Esophagus squamous epithelium (tissue), 5 donors: ENCODE measurements at places on chromosomes 4 and X. TPM values are rescaled to one million over a fixed set of nuclear protein-coding genes. Genes with fewer than 3 reads are reported as not detected.

DNA sequence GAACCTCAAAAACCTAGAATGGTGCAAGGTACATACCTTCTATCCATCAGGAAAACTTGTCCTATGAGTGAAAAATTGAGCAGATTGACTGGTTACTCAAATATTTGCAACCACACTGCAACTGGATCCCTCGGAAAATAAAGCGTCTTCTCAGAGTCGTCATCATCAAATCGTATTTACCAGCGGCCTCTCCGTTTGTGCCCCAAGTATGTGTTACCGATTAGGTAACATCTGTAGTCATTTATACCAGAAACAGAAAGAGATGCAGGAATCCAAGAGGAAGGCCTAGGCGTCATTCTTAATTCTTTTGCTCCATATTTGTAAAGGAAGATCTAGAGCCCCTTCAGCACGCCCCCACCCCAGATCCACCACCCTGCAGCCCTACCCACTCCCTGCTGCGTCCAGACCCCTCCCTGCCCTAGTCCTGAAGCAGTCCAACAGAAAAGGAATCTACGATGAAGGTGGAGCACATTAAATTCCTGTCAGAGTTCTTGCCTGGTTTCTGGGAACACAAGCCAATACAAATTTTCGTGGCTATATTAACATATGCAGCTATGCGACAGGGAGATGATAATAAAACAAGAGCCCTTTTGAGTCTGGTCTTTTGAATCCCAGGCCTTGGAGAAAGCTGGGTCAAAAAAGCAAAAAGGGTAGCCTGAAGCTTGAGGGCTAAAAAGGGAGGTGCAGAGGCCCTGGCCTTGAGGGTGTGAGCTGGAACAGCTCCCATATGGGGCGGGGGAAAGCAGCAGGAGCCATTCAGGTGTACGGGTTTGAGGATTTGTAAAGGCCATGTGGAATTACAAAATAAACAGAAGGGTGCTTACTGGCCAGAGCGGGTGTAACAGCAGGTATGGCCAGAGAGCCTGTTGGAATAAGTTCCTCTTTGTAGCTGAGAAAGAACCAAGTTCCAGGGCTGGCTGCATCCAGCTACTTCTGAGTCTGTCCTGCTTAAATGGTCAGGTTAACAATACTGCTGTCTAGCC is 77.0 kb downstream of the ZNF827 start:
- H3K27me3 ChIP-seq = no peaks in the 10 kb centered on the region
- no peaks in the 10 kb centered on the region for H3K4me1 ChIP-seq
- H3K36me3 ChIP-seq = peaks cover 8% of the 10 kb centered on the region
- H3K27ac ChIP-seq = no peak overlapping the region

- no peak for DNase-seq
- no peaks in the 10 kb centered on the region for H3K4me1 ChIP-seq
- no peak overlapping the region for H3K27ac ChIP-seq
- no peak overlapping the region for H3K4me3 ChIP-seq
These were observed 429.3 kb downstream of the AFF2 start for GRCh38 chrX:148929686-148930085.

- no peaks in the 10 kb centered on the region for H3K4me1 ChIP-seq
- H3K27me3 ChIP-seq = no peaks in the 10 kb centered on the region
- H3K4me3 ChIP-seq = no peak overlapping the region
- no peak overlapping the region for H3K27ac ChIP-seq
These were observed 126.0 kb downstream of the TENM3 start for GRCh38 chr4:182369211-182369610.

- no peaks in the 10 kb centered on the region for H3K27me3 ChIP-seq
- no peaks in the 10 kb centered on the region for H3K4me1 ChIP-seq
- H3K27ac ChIP-seq = no peak overlapping the region
- H3K4me3 ChIP-seq = no peak overlapping the region
- no peak for DNase-seq
These were observed 34.7 kb downstream of the FRMPD3 start for GRCh38 chrX:107484002-107484726.

DNA sequence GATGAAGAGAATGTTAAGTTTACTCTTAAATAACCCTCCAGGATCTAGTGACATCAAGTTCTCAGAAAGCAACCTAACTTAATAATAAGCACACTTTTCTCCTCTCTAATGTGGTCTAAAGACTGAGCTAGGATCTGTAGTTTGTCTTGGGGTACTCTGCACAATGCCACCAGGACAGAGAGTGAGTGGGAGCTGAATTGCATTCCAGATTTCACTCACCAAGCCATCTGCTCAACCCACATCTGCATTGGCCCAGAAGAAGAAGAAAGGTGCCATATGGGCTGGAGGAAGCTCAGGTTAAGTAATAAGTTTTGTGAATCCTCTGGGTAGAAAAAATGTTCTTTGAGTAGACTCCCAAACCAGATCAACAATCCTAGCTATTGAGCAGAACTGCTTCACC is 384.6 kb downstream of the PPP3CA start:
- H3K36me3 ChIP-seq = no peaks in the 10 kb centered on the region
- H3K4me1 ChIP-seq = no peaks in the 10 kb centered on the region
- H3K27ac ChIP-seq = no peak overlapping the region
- DNase-seq = no peak
- H3K4me3 ChIP-seq = no peak overlapping the region

DNA sequence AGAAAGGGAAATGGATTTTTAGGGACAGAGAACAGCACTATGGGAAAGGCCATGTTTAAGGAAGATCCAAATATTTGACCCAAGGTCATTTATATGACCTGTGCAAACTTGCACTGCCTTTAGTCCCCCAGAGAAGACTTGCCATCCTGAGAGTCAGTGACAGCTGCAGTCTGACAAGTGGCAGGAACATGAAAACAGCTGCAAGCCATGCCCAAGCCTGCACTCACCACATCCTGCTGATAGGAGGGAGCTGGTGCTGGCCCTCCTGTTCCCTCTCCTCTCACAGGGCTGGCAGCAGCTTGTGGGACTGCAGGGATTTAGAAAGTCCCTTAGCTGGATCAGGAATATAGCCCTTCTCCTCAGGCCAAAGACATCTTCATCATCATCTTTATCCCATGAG is 187.7 kb downstream of the RAP1GDS1 start:
- DNase-seq = no peak
- no peak overlapping the region for H3K4me3 ChIP-seq
- no peaks in the 10 kb centered on the region for H3K4me1 ChIP-seq

DNA sequence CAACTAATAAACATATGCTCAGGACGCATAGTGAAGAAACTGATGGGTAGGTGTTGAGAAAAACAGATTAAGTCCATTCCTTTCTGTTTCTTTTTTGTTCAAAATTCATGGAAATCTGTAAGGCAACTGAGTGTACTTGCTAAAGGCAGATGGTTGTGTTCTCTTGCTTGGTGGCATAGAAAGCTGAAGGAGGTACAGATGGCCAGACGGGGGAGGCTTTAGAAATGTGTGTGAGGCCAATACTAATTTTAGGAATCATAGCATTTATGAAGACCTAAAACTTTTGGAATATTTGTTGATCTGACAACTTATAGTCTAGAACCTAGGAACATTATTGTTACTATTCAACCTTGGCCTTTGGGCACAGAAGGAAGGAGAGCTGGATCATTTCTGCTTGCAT is 56.8 kb upstream of the EMCN start:
- no peaks in the 10 kb centered on the region for H3K27me3 ChIP-seq
- no peaks in the 10 kb centered on the region for H3K36me3 ChIP-seq
- H3K4me1 ChIP-seq = no peaks in the 10 kb centered on the region

GRCh38 chrX:131791608-131792355 is 231.3 kb upstream of the STK26 start:
- no peaks in the 10 kb centered on the region for H3K4me1 ChIP-seq
- H3K27ac ChIP-seq = no peak overlapping the region

- H3K36me3 ChIP-seq = no peaks in the 10 kb centered on the region
- no peak overlapping the region for H3K27ac ChIP-seq
- no peak for DNase-seq
- H3K27me3 ChIP-seq = no peaks in the 10 kb centered on the region
- H3K4me1 ChIP-seq = peaks cover under 1% of the 10 kb centered on the region
These were observed 23.1 kb downstream of the ATP8A1 start for GRCh38 chr4:42633605-42634388.

DNA sequence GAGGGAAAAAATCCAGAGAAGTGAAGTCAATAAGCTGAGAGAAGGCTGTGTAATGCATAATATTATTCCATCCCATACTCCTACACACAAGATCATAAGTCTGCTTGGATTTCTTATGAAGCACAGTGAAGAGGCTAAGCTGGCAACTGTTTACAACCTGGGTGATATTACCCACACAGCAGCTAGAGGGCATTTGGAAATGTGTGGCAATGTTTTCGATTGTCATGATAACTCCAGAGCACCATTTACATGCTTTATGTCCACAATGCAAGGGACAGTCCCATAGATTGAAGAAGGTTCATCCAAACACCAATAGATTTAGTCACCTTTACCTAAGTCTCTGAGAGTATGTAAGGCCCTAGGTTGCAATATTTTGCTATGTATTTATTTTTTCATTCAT is 412.2 kb downstream of the PPP3CA start:
- H3K27me3 ChIP-seq = no peaks in the 10 kb centered on the region
- peaks cover 8% of the 10 kb centered on the region for H3K4me1 ChIP-seq
- H3K4me3 ChIP-seq = no peak overlapping the region
- H3K36me3 ChIP-seq = no peaks in the 10 kb centered on the region
- no peak for DNase-seq
- H3K27ac ChIP-seq = no peak overlapping the region

DNA sequence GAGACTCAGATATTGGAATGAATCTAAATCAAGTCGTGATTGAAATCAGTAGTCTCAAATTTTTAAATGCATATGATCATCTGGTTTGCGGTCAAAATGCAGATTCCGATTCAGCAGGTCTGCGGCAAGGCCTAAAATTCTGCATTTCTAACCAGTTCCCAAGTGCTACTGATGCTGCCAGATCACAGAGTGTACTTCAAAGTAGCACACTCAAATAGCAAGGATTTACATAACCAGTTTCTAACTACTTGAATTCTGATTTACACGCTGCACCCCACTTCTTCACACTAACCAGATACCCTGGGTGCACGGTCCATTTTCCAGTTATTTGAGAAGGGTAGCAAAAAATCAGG is 752 bp downstream of the MBTPS2 start:
- peak overlapping the region; percentile 79 for H3K27ac ChIP-seq
- H3K36me3 ChIP-seq = no peaks in the 10 kb centered on the region
- peak overlapping the region; percentile 74 for H3K4me3 ChIP-seq

DNA sequence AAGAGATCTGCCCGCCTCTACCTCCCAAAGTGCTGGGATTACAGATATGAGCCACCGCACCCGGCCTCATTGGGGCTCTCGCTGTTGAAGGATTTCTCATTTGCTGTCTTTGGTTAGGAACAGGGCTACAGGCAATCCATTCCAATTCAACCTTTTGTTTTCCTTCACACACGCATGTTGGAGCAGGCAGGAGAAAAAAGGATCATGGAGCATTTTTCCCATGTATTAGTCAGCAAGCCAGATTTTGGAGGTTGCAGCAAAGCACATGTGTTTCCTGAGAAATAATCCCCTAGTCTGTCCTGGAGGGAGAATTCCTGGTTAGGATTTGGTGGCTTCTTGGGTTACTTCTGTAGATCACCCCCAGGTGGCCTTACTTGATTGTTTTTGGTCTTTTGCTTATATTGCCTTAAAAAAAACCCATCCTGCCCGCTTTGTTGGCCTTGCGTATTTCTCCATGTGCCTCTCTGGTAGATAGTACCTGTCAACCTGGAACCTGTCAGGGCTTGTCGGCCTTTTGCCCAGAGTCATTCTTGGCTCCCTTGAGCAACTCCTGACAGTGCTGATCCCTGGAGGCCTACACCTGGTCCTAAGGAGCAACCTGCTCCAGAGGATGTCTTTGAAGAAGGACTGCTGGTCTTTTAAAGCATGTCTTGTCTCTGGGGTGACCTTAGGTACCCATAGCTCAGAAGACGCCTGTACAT is 82.4 kb upstream of the CLCN4 start:
- peak overlapping the region; percentile 59 for H3K27ac ChIP-seq
- no peak overlapping the region for H3K4me3 ChIP-seq
- H3K4me1 ChIP-seq = peaks cover 3% of the 10 kb centered on the region
- no peak for DNase-seq

DNA sequence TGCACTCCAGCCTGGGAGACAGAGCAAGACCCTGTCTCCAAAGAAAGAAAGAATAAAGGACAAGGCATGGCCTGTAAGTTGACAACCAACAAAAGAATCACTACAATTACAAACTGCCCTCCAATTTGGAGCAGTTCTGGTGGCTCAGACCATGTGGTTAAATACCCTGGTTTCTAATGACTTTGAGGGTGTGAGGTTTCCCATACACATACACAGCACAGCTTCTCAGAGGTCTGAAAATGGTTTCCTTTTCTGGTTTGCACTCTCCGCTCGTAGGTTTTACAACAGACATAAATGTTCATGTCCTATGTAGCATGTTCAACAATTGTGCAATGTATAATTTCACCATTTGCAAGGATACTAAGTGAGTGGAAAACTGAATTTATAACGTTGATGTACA is 34.2 kb upstream of the MXRA5 start:
- no peak overlapping the region for H3K4me3 ChIP-seq
- no peak overlapping the region for H3K27ac ChIP-seq
- no peaks in the 10 kb centered on the region for H3K27me3 ChIP-seq
- H3K4me1 ChIP-seq = no peaks in the 10 kb centered on the region
- no peak for DNase-seq
- no peaks in the 10 kb centered on the region for H3K36me3 ChIP-seq

- no peaks in the 10 kb centered on the region for H3K36me3 ChIP-seq
- no peaks in the 10 kb centered on the region for H3K4me1 ChIP-seq
- no peak overlapping the region for H3K4me3 ChIP-seq
- no peak for DNase-seq
These were observed 55.1 kb upstream of the SEC24B start for GRCh38 chr4:109378511-109378910.

- no peak overlapping the region for H3K27ac ChIP-seq
- no peaks in the 10 kb centered on the region for H3K36me3 ChIP-seq
- no peak for DNase-seq
- H3K4me1 ChIP-seq = no peaks in the 10 kb centered on the region
These were observed 75.6 kb downstream of the REPS2 start for GRCh38 chrX:17021851-17022604.

GRCh38 chr4:112677519-112678091 is 40.7 kb downstream of the LARP7 start:
- no peak overlapping the region for H3K4me3 ChIP-seq
- H3K27ac ChIP-seq = no peak overlapping the region
- H3K27me3 ChIP-seq = no peaks in the 10 kb centered on the region
- no peaks in the 10 kb centered on the region for H3K36me3 ChIP-seq
- H3K4me1 ChIP-seq = no peaks in the 10 kb centered on the region
- no peak for DNase-seq

GRCh38 chr4:121796283-121796682 is 4.8 kb upstream of the EXOSC9 start:
- no peaks in the 10 kb centered on the region for H3K4me1 ChIP-seq
- no peak overlapping the region for H3K4me3 ChIP-seq
- no peak for DNase-seq
- H3K27ac ChIP-seq = no peak overlapping the region
- H3K27me3 ChIP-seq = no peaks in the 10 kb centered on the region
- H3K36me3 ChIP-seq = no peaks in the 10 kb centered on the region

GRCh38 chr4:142369141-142369540 is 477.0 kb downstream of the INPP4B start:
- no peaks in the 10 kb centered on the region for H3K36me3 ChIP-seq
- H3K27ac ChIP-seq = no peak overlapping the region
- H3K27me3 ChIP-seq = no peaks in the 10 kb centered on the region
- no peak overlapping the region for H3K4me3 ChIP-seq
- DNase-seq = no peak

Gene GLRA3
- total RNA-seq = not detected

Gene ZNF711
- total RNA-seq = 2.2 TPM

Gene ATP1B4
- total RNA-seq = not detected

Gene CYTL1
- not detected for total RNA-seq

Gene AMER1
- total RNA-seq = 4.0 TPM

Gene TMSB15A
- not detected for total RNA-seq

Gene SCLT1
- total RNA-seq = 13.2 TPM

Gene PLK4
- 15.1 TPM for total RNA-seq

Gene EVC2
- total RNA-seq = 5.1 TPM

Gene IL1RAPL2
- total RNA-seq = 0.09 TPM

Gene SPANXB1
- total RNA-seq = not detected

Gene F9
- total RNA-seq = not detected

Gene ALAS2
- total RNA-seq = not detected
